HFF-Myc (cell line): ENCODE measurements at places on chromosomes 16 and 17.

DNA sequence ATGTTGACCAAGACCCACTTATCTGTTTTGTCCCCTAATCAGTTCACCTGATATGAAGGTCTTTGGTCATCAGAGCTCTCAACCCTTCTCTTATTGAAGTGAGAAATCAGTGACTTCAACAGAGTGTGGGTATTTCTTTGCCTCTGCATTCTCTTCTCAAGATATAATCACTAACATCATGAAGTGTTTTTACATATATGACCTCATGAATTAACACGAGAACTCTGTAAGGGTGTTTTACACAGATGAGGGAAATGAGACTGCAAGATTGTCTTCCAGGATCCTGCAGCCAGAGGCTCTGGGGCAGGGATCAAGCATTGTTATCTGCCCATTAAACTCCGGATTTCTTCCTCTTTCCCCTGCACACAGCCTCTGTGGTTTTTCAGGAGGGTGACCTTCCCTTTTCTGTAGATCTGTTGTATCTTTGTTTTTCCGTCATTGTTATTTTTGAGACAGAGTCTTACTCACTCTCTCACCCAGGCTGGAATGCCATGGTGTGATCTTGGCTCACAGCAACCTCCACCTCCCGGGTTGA is 22.7 kb downstream of the LCMT1 start:
- DNase-seq, result no peak

DNA sequence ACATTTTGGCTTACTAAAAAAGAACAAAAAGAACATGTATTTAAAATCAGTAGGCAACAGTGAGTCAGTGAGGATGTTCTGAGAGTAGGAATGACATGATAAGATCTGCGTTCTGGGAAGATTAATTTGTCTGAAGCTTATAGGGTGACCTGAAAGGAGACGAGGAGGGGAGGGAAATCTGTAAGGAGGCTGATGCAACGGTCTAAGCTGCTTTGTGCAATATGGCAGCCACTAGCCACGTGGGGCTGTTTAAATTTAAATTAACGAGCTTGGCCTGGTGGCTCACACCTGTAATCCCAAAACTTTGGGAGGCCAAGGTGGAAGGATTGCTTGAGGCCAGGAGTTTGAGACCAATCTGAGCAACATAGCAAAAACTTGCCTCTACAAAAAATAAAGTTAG is 181.6 kb upstream of the CACNG3 start:
- no peak for DNase-seq

- no peak for DNase-seq
Observed at GRCh38 chr17:7285679-7286078, 4.2 kb downstream of the SLC2A4 start.

DNA sequence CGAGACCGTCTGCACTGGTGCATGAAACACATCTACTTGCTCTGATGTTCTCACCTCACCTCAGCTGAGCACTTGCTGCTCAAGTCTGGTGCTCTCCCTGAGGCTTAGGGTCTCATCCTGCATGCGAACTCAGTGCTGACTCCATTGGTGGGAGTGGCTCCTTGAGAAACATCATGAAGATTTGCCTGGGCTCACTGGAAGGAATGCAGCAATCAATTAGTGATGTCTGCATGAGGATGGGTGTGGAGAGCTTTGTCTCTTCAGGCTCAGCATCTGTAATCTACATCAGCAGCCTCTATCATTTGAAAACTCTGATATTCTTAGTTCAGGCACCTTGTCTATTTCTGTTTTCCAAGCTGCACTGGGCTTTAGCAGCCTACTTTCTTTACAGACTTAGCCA is 204.4 kb downstream of the IRF8 start:
- no peak for DNase-seq

DNA sequence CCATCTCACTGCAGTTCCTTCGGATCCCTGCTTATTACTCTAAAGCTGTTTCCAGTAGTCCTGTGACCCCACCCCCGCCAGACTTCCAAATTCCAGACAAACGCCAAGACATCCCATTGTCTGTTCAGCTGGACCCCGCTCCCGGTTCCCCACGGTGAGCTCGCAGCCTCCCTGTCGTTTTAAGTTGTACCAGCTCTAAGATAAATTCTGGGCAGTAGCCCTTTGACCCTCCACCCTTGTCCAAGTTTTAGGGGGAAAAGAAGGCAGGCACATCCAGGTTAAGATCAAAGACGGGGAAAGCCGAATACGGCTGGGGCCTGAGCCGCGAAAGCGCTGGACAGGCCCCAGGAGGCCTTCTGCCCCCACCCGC is 589 bp downstream of the ARL6IP1 start:
- no peak for DNase-seq
